ENCODE measurements at places on chromosomes 13 and 19.

DNA sequence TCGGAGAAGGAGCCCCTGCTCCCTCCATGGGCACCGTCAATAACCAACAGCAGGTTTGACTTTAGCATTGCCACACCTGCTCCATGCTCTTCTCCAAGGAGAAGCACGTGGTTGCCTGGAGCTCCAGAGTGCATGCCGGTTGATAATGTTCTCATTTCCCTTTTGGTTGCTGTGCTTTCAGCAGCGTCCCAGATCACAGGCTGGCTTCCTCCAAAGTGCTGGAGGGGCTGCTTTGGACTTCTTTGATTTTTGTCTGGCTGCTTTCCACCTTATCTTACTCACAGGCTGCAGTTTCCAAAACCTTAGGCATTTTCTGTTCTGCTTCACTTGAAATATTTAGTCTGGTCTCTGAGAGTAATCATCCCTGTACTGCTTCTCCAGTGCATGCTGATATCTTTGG is 123.8 kb upstream of the IRS2 start:
- no peak for DNase-seq

- no peak for DNase-seq
Measured at GRCh38 chr13:100483841-100484381, 104.7 kb downstream of the GGACT start.

GRCh38 chr13:48319531-48320398 is 16.2 kb downstream of the RB1 start:
- no peak for DNase-seq

DNA sequence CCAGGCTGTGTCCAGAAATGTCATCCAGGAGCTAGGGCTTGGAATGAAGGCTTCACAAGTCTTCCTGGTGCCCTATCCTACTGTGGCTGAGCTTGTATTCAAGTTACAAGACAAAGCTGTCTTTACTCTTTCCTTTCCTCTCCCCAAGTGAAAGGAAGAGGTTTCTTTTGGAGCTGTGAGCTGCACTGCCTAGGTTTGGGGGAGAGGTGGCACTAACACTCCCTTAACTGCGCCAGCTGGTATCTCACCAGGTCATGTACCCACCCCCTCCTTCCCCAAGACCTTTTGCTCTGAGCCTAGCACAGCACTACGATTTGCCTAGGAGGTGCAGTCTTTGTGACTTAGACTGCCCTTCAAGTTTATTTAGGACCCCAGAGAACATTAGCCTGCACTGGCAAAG is 2053.6 kb upstream of the PRR20A start:
- no peak for DNase-seq

GRCh38 chr13:28413999-28414398 is 80.9 kb downstream of the FLT1 start:
- no peak for DNase-seq

DNA sequence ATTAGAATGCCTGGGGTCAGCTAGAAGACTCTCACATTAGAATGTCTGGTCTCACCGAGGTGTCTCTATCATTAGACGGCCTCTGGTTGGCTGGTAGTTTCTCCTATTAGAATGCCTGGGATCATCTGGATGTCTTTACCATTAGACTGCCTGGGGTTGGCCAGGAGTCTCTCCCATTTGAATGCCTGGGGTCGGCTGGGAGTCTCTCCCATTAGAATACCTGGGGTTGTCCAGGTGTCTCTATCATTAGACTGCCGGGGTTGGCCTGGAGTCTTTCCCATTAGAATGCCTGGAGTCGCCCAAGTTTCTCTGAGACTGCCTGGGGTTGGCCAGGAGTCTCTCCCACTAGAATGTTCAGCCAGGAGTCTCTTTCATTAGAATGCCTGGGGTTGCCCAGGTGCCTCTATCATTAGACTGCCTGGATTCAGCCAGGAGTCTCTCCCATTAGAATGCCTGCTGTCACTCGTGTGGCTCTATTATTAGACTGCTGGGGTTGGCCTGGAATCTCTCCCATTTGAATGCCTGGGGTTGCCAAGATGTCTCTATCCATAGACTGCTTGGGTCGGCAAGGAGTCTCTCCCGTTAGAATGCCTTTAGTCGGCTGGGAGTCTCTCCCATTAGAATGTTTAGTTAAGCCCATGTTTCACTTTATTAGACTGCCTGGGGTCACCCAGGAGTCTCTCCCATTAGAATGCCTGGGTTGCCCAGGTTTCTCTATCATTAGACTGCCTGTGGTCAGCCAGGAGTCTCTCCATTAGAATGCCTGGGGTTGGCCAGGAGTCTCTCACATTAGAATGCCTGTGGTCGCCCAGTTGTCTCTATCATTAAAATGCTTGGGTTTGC is 1467.8 kb downstream of the UQCRFS1 start:
- DNase-seq: no peak

- no peak for DNase-seq
Measured at GRCh38 chr13:73177916-73178565, 119.2 kb downstream of the KLF5 start.
